ENCODE measurements at places on chromosomes 12 and 14.

DNA sequence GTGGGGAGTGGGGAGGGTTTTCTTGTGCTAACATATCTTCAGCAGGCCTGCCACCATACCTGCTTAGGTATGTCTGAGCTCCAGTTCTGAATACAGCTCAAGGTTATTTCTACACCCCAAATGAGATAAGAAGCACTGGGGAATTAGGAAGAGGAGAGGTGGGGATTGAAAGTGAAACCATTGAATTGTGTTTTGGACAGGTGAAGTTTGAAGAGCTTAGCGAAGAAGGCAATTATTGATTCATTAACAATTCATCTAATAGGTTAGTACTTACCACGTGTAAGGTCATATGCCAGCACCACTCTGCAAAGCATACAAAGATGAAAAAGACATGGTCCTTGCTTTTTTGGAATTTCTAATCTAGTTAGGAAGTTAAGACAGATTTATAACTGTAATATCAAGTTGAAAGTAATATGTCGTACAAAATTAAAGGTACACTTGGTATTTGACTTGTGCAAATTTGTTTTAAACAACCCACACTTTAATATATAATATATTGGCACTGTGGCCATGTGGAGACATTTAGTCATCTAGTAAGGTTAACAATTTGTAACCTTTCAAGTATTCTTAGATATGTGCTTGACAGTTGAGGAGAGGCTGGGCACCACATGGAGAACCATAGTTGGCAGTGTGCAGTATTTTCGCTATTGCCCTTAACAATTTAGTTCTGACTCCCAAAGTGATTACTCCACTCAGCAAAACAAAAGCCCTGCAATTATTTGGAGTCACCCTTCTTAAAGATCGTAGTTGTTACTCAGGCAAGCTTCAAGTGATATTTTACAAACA, 3.6 kb downstream of the SMCO3 start:
- no peak for DNase-seq

DNA sequence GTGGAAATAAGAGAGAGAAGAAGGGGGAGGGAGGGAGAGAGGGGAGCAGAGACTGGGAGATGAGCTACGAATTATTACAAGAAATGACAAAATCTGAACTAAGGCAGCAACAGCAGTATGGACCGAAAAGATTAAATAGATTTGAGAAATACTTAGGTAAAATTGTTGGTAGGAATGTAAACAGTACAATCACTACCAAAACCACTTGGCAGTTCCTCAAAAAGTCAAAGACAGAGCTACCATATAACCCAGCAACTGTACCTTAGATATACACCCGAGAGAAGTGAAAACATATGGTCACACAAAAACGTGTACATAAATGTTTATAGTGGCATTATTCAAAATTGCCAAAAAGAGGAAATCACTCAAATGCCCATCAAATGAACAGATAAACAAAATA, 14.1 kb downstream of the KRAS start:
- no peak for DNase-seq

GRCh38 chr12:12796928-12797793, 11.7 kb downstream of the APOLD1 start:
- DNase-seq = no peak

DNA sequence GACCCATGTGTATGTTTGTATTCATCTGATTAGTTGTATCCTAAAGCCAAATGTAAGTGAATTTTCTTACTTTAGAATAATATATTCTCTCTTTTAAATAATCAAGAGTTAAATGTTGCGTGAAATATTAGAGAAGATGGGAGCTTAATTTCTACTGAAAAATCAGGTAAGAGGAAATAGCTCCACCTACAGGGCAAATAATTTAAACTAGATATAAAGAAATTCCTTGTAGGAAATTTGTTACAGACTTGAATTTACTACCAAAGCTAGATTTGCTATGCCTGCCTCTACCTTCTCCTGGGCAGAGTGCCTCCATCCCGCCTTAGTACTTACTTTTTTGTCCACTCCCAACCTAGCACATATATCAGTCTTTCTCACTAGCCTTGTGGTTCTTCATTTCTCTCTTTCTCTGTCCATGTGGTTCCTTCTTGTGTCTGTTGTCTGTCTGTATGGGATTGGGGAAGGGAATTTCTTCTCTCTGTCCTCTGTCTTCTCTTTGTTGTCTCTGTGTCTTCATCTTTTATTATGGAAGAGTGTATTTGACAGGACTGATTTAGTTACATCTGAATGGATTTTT, 44.7 kb downstream of the PALS1 start:
- DNase-seq = no peak

GRCh38 chr12:10595881-10596280, 17.5 kb downstream of the MAGOHB start:
- DNase-seq = no peak

- no peak for DNase-seq
These were observed 83.0 kb upstream of the FAR2 start for GRCh38 chr12:29066011-29066588.

Measured in GM06990 (cell line).